Hypothalamus (tissue), 51 donors: ENCODE measurements at places on chromosomes 5 and 9.
A peak's percentile ranks its signal among the peaks of the same experiment; 100 is the strongest.

DNA sequence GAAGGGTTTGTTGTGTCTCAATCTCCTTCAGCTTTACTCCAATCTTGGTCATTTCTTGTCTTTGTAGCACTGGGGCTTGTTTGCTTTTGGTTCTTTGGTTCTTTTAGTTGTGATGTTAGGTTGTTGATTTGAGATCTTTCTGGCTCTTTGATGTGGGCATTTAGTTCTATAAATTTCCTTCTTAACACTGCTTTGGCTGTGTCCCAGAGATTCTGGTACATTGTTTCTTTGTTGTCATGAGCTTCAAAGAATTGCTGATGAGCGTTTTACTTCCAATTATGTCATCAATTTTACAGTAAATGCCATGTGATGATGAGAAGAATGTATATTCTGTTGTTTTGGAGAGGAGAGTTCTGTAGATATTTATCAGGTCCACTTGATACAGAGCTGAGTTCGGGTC, 353.3 kb downstream of the MAN2A1 start:
- DNase-seq: no peak

- no peak for DNase-seq
Observed at GRCh38 chr5:1113805-1114586, 2.1 kb upstream of the SLC12A7 start.

- DNase-seq: no peak
Observed at GRCh38 chr5:5969942-5970483, 408.3 kb downstream of the MED10 start.

DNA sequence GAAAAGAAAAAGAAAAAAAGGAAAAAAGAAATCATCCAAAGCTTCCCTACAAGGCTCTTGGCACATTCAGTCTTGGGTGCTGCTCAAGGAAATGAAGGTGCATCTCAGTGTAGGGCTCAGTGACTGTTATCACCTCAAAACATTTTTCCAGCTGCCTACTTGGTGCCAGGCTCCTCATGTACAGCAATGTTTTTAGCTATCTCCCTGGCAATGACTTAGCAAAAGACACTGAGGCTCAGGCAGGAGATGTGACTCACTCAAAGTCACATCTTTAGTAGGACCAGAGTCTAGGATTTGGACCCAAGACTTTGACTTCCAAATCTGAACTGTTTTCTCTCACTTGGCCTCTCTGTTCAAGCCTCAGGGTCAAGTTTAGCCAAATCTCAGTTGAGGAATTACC, 264.2 kb downstream of the CRB2 start:
- no peak for DNase-seq

- DNase-seq: no peak
Observed at GRCh38 chr5:69049796-69050195, 44.0 kb upstream of the SLC30A5 start.

- DNase-seq: peak; percentile 75
Observed at GRCh38 chr9:133742849-133743444, 4.8 kb upstream of the SARDH start.

- DNase-seq: no peak
Observed at GRCh38 chr5:147712019-147712418, 70.5 kb downstream of the JAKMIP2 start.

- DNase-seq: no peak
Observed at GRCh38 chr9:85142968-85143367, 473.4 kb downstream of the NTRK2 start.

GRCh38 chr9:88954066-88954465, 37.2 kb upstream of the S1PR3 start:
- DNase-seq: no peak

- DNase-seq: no peak
Observed at GRCh38 chr5:1850324-1851154, 32.2 kb downstream of the IRX4 start.

GRCh38 chr5:32638309-32638708, 53.0 kb downstream of the SUB1 start:
- no peak for DNase-seq

DNA sequence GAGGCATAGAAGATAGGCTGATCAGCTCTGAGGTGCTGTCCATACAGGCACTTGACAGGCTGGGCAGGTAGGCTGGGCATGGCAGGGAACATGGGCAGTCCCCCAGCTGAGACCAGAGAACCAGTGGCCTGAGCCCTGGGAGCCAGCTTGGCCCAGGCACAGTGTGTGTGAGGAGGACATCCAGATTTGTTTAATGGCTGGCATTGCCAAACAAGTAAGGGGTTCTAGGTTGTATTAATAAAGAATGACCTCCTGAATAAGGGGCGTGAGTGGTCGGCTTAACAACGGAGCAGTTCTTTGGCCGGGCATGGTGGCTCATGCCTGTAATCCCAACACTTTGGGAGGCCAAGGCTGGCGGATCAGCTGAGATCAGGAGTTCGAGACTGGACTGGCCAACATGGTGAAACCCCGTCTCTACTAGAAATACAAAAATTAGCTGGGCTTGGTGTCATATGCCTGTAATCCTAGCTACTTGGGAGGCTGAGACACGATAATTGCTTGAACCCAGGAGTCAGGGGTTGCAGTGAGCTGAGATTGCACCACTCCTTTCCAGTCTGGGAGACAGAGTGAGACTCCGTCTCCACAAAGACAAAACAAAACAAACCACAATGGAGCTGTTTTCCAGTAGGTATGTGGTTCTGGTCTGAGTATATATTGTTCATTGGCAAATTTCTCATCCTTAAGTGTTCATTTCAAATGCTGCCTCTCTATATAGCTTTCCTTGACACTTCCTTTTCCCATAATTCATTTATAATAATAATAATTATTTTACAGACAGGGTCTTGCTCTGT, 56.2 kb downstream of the ANGPTL2 start:
- no peak for DNase-seq

DNA sequence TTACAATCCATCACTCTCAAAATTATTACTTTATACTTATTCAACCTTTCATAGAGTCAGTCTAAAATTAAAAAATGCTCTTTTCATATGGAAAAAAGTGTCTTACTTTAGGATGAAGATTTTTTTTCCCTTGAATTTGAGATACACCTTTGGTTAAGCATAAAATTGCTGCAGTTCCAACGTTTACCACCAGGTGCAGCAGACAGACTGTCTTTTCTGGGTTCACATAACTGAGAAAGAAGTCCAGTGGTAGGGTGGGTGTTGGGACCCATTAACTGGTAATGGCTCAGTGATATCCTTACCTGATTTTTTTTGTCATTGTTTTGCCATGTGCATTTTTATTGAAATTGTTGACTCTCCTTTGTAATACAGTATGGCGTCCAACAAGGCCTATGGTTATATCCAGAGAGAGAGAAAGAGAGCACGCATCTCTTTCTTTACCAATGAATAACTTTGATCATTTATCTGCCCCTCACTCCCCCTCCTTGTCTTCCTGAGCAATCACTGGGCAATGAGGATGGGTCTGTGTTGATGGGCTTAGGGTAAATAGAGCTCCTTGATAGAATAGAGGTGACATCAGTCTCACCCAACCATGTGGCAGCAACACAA, 98.4 kb downstream of the FBXL7 start:
- no peak for DNase-seq

DNA sequence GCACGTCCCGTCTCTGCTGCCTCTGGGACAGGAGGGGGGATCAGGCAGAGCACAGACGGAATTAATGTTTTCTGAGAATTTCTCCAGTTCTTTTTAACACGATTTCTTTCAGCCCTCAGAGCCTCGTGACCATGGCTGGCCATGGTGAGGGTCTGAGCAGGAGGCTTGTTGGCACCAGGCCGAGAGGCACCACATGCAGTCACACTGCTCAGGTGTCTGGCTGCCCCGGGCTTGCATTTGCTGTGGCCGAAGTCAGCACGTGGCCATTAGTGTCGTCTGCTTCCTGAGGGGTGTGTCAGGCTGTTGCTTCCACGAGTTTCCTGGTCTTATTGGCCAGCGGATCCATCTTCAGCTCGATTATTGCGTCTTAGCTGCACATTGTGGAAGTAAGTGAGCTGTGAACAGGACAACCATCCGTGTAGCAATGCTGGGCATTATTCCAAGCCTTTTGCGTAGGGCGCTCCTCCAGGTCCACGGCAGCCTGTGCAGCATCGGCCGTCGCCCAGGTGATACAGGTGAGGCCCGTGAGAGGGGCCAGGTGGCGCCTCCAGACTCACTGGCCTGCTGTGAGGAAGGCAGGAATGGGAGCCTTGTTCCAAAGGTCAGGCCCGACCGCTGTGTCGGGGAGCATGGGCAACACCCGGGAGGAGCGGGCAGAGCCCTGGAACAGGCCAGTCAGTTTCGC, 114.2 kb upstream of the CACNA1B start:
- no peak for DNase-seq

- DNase-seq: no peak
Observed at GRCh38 chr5:139872851-139873794, 77.5 kb downstream of the PSD2 start.

DNA sequence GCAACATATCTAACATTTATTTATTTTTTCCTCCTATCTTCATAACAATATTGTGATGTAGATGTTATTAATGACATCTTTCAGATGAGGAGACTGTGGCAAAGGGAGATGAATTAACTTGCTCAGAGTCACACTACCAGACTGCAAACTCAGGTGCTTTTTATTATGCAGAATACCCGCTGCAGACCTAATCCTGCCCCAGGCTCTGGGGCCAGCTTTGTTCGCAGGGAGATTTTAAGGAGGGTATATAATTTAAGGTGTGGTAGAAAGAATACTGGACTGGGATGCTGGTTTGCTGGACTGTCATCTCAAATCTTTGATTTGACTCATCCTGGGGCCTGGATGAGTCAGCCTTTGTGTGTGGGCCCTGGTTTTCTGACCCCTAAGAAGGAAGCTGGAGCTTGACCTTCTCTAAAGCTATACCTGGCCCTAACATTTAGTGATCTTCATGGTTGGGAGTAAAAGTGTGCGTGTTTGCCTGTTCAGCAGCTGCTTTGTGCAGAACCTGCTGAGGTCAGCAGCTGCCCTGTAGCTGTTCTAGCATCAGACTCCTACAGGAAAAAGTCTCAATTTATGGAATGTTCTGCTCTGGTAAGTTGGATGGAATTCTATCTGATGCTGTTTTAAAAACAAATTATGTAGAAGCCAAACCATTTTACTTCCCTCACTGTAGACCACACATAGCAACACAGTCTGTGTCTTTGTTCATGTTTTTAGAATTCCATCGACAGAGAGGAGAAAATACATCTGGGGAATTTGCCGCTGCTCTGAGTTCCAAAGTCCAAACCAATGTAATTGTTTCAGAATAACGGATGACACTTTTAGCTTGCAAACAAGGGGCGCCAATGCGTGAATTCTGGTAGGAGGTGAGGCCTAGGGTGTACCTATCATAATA, 4.5 kb downstream of the SLC36A1 start:
- no peak for DNase-seq

- DNase-seq: no peak
Observed at GRCh38 chr5:73564675-73565074, 764 bp downstream of the ANKRA2 start.

- DNase-seq: peak; percentile 61
Observed at GRCh38 chr5:169895926-169896325, 84.4 kb downstream of the INSYN2B start.

DNA sequence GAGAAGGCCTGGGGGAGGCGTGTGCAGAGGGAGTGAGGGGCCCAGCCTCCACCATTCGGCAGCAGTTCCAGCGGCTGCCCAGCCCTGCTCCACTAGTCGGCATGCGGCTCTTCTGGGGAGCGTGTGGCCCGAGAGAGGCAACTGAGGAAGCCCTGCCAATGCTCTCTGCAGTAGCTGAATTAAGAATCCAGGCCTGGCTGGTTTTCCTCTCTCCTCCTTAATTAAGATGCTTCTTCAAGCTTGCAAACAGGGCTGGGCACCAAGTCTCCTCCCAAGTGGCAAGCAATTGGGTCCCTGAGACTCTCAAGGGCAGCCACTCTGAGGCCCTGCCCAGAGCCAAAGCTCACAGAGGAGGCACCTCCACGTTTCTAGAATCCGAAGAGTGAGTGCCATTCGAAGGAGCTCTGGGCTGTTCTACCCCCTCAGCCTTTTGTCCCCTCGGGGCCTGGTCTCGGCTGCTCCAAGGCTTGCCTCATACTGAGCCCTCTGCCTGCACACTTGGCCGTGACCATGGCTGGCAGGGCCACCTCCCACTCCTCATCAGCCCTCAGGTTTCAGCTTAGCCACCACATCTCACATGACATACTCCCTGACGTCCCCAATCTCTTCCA, 75.4 kb upstream of the LRRTM2 start:
- peak; percentile 35 for DNase-seq

DNA sequence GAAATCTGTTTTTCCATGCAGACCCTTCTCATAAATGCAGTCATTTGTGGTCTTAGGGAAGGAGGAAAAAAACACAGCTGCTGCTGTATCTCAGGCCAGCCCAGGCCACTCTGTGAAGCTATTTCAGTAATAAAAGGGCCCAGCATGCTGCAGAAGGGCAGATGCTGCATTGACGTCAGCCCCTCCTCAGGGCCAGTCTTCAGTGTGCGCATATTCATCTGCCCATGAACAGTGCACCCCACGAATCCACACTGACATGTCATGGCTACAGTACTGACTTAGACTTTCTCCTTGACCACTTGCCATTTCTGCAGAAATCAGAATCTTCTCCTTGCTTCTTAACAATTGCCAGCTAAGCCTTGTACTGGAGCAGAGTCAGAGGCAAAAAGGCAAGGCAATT, 304.7 kb downstream of the GABRG2 start:
- no peak for DNase-seq

GRCh38 chr5:139648205-139649081, at the start of gene CXXC5:
Gene CXXC5 (plus strand): TSS chr5:139648349. CDS start chr5:139680524, 32,175 bp downstream.
- DNase-seq: peak; percentile 89

GRCh38 chr9:14314929-14315874, 1.3 kb upstream of the NFIB start:
- DNase-seq: peak; percentile 59

DNA sequence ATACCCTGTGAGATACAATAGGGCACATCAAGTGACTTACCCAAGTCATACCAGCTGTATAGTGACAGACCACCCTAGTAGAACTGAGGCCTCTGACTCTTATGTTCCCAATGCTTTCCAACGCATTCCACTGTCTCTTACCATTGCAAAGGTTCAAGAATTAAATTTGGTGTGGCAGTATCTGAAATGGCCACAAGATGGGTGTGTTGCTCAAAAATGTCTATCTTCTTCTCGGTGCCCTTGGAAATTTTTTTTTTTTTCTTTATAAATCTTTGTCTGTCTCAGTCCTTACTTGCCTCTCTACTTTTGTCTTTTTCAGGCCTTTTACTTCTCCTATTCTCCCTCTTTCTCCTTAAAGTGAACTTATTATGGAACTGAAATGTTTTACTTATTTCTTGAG, 48.4 kb downstream of the GPR21 start:
- no peak for DNase-seq

- DNase-seq: no peak
Observed at GRCh38 chr5:5584751-5585150, 162.3 kb downstream of the ICE1 start.

- no peak for DNase-seq
Observed at GRCh38 chr5:32443145-32443540, 1.4 kb downstream of the ZFR start.

DNA sequence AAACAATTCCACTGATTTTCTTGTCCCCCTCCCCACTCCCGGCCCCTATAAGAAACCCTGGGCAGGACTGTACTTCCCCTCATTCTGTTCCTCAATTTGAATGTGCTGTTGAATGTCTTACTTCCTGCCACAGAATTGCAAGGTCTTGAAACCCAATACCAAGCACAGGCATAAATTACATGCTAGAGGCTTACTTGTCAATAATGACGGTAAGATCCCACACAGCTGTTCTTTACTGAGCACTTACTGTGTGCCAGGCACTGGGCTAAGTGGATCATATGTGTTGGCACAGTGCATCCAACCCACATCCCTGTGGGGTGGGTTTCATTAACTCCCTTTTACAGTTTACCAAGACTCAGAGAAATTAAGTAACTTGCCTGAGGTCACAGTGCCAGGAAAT, 63.4 kb downstream of the MVB12B start:
- DNase-seq: no peak

- no peak for DNase-seq
Observed at GRCh38 chr5:17182981-17183380, 34.5 kb upstream of the BASP1 start.

- no peak for DNase-seq
Observed at GRCh38 chr9:96173640-96174039, 128.3 kb downstream of the HSD17B3 start.
